ENCODE measurements at places on chromosomes 2 and 18. TPM values are rescaled to one million over a fixed set of nuclear protein-coding genes. Genes with fewer than 3 reads are reported as not detected.

DNA sequence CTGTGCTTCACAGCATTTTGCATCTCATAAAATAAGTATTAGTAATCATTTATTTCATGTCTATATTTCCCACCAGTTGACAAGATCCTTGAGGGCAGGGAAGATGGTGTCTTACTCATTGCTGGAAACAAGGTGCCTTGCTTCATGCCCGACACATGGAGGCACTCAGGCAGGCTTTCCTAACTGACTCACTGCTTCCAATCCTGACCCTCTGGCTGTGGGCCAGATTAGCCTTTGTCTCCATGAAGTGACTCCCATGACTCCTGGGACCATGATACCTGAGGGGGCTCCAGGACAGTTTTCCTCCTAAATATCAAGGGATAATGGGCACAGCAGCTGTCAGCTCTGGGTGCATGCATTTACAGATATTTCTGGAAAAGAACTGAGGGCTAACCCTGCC is 275.1 kb downstream of the AGPS start:
- DNase-seq: no peak

- no peak for DNase-seq
These were observed 82.7 kb upstream of the SLC66A3 start for GRCh38 chr2:11072550-11072949.

DNA sequence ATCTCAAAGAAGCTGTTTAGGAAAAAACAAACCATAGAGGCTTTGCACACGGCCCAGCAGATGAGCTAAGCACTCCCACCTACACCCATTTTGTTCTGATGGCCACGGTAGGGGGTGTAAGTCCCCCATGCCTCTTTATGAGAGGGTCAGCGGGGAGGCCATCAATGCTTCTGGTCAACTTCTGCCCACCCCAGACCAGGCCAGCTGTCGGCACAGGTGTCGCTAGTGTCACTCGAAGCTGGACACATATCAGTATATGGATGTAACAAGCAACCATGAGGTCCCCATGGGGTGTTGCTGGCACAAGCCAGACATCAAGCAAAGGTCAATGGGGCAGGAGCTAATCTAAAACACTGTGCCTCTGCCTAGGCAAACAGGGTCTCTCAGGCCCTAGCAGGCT is 23.7 kb upstream of the SLC35F6 start:
- DNase-seq: no peak

DNA sequence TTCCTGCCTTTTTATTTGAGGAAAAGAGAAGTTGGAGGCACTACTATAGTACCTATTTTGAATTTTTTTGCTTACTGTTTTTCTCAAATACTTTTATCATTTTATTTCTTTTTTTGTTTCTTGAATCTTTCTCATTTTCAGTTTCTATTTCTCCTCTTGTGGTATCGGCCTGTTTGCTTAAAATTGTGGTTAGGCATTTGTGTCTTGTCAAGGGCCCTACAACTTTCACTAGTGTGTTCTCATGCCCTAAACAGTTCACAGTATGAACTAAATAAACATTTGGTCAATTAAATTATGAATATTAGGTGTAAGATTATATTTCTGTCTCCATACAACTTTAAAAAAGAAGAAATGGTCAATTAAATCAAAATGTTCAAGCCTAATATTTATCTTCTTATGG is 613.5 kb downstream of the MBD2 start:
- DNase-seq: no peak

DNA sequence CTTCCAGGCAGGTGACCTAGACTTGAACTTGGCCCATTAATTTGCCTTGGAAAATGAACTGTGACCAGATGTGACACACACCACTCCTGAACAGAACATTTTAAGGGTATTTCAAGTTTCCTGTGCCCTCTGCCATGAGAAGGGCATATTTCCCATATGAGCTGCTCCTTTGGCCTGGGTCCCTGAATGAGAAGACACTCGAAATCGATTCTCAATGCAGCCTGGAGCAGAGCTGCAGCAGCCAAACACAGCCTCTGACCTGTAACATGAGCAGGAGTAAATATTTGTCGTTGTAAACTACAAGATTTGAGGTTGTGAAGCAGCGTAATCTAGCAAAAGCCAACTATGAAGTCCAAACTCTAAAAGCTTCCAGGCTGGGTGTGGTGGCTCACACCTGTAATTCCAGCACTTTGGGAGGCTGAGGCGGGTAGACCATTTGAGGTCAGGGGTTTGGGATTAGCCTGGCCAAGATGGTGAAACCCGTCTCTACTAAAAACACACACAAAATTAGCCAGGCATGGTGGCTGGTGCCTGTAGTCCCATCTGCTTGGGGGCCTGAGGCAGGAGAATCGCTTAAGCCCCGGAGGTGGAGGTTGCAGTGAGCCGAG is 30.1 kb upstream of the SOS1 start:
- no peak for DNase-seq

GRCh38 chr2:160482673-160483072 is 10.9 kb downstream of the RBMS1 start:
- no peak for DNase-seq

DNA sequence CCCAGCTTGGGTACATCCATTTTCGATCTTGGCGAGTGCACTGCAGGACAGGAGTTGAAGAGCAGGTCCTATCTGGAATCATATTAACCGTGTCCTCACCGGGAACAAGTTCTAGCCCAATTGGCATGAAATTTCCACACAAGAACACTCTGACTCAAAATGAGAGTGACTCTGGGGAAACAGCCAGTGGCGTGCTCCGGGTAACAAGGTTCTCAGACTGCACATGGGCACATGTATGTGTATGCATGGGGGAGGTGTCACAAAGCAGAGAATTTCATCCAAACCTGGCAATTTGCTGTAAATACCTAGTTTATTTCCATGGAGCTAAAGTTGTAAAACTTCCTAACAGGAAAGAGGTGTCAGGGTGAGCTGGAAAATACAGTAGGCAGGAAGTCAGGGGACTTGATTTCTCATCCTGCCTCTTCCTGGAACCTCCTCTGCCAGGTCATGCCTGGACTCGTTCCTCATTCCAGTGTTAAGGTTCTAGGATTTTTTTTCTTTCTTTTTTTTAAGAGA is 1.7 kb downstream of the TUBB6 start:
- DNase-seq: no peak

- no peak for DNase-seq
These were observed 40.0 kb downstream of the ACOXL start for GRCh38 chr2:110772383-110772755.

DNA sequence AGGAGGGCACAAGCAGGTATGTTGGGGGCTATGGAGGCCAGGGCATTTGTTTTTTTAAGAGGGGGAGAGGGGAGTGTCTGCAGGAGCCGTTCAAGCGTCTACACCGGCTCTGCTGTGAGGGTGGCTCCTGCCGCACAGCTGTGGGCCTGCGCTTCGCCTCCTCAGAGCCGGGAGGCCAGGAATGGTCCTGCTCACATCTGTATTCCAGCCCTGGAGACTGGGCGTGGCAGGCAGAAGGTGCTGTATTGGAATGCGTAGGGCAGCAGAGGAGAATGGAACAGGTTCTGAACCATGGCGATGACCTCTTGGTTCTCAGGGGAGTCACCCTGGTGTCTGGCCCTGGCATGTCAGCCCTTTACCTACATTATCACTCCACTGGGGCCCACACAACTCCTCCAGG is 26.8 kb upstream of the INHBB start:
- peak; percentile 68 for DNase-seq

DNA sequence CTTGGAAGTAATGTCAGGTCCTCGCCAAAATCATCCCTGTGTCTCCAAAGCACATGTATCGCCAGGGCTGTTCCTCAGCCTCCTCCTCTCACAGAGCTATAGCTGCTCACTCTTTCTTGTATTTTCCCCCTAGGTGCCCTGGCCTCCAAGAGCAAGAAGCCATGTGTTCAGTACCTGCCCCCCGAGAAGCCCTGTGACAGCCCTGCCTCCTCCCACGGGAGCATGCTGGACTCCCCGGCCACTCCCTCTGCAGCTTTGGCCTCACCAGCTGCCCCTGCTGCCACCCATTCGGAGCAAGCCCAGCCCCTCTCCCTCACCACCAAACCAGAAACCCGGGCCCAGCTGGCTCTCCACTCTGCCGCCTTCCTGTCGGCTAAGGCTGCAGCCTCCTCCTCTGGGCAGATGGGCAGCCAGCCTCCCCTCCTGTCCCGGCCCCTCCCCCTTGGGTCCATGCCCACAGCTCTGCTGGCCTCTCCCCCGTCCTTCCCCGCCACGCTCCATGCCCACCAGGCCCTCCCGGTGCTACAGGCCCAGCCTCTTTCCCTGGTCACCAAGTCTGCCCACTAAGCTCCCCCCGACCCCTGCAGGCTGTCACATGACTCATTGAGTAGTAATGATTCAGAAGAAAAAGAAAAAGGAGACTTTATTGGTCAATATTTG is 18.8 kb downstream of the TGOLN2 start:
- peak; percentile 89 for DNase-seq

GRCh38 chr2:73290049-73290839 is 3.1 kb downstream of the EGR4 start:
- no peak for DNase-seq

DNA sequence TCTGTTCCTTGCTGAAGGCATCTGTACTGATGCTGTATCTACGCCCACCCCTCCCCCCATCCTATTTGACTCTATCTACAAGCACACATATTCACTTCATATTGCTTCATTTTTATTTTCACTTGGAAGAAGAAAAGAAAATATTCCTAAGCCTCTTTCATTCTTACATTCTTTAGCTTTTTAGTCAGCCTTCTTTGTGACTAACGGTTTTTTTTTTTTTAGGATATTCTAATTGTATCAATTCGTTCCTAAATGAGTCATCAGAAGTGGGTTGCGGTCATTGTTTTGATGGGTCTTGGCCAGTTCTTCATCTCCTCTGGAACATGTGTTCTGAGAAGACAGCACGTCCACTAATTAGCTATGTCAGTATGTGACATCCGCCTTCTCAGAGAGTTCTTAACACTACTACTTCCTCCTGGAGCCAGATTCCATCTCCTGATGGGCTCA is 88.7 kb downstream of the MYO1B start:
- no peak for DNase-seq

- DNase-seq: no peak
These were observed 72.0 kb downstream of the PLEKHM3 start for GRCh38 chr2:207953354-207953753.

- no peak for DNase-seq
These were observed 20.6 kb upstream of the TMEM163 start for GRCh38 chr2:134739236-134739878.

- no peak for DNase-seq
These were observed 2180.6 kb upstream of the CELF4 start for GRCh38 chr18:39746201-39746600.

GRCh38 chr2:67772216-67773170 is 290.3 kb downstream of the C1D start:
- DNase-seq: no peak

DNA sequence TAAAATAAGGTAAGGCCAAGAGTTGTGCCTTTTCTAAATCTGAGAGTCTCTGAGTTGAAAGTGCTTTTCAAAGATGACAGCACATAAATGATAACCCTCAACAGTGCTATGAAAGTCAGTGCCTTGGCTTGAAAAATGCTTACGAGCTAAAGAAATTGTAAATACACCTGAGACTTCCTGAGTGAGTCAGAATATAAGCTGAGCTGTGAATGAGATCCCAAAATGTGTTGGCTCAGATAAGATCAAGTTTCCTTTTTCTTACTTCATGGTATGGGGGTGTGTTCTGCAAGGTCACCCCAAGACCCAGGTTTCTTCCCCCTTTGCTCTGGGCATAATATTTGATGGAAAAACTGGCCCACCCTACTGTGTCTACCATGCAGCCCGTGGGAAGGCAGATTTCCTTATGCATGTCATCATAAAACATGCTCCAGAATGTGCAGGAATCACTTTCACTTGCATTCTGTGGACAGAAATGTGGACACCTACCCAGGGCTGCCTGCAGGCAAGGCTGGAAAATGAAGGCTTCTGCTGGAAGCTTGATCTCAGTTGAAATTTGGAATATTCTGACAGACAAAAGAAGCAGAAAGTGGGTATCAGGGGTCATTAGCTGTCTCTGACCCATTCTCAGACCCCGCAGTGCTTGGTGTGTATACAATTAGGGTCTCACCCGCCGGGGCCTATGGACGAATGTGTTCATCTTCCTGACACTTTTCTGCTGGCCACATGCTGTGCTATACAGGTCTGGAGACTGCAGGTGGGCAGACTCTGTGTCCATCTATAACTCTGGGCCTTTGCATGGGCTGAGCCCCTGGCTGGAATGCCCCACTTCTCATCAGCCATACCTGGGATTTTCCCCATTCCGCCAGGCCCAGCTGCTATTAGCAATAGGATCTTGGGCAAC is 212.6 kb downstream of the SH3RF3 start:
- no peak for DNase-seq

DNA sequence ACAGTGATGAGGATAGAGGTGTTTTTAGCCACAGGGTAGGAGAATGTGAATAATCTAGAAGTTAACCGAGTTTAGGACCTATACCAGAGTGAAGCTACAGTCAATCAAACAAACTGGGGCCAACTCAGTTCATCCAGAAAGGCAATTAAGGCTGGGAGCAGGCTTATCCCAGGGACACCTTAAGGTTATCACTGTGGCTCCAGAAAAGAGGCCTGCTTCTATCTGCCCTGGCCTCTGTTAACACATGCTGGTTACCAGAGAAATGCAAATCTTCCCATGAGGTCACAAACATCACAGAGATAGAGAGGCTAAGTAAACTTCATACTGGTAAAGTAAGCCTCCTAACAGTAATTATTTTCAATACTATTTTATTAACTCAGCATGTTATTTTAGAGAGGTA is 93.2 kb upstream of the GRB14 start:
- no peak for DNase-seq

DNA sequence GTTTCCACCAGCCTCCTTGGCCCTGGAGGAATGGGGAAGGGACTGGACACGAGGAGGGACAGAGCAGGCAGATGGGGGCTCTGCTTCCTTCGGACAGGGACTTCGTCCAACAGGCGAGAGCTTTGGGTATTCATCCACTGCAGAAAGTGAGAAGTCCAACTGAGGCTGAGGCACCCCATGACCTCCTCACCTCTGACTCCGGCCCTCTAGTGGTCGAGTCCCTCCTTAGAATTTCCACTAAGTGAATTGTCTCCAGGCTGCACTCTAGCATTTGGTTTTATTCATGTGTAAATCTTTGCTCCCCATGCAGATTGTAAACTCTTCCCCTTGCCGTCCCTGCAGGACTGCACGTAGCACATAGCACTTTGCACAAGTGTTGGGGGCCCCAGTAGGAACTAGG is 75.6 kb downstream of the TMEM247 start:
- DNase-seq: no peak

DNA sequence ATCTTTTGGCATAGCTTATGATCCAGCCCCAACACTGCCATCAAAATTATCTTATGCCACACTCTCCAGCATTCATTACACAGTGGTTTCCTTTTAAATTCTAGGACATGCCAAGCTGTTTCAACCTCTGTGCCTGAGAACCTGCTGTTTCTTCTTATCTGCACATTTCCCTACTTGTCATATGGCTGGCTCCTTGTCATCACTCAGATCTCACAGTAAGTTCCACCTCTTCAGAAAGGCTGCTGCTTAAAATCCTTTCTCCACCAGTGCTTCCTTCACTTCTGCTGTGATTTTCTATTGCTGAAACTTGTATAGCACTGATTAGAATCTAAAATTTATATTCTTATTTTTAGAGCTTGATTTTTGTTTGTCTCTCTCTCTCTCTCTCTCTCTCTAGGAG is 43.4 kb downstream of the MC4R start:
- no peak for DNase-seq

Gene SERPINB4
- total RNA-seq: not detected

Gene LGALSL
- total RNA-seq: 20.5 TPM

Gene ABCG5
- total RNA-seq: not detected

Gene DUSP2
- total RNA-seq: 3.8 TPM

Gene AUP1
- 67.0 TPM for total RNA-seq

Gene CFAP65
- total RNA-seq: not detected

Gene SETBP1
- 76.9 TPM for total RNA-seq

Gene KCNS3
- total RNA-seq: 3.1 TPM

Gene MFSD2B
- total RNA-seq: not detected

Gene CHRND
- total RNA-seq: not detected

Measured in posterior vena cava (tissue), 2 donors.